H1 (cell line): ENCODE measurements at places on chromosomes 1 and 21.

DNA sequence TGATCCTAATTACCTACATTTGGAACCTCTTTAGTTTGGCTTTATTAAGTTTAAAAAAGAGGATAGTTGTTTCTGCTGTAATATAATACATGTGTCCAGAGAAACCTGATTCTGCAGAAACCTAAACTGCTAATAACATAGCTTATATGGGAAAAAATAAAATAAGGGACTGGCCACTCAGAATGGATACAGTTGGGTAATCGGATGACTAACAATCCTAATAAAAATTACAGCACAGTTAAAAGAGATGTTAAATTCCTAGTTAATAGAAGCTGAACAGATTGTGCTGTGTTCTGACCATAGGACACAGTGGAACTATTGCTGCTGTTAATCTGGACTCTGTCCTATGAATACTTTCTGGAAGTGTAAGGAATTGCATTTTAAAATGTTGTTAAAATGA is 16.0 kb downstream of the ARV1 start:
- DNase-seq: no peak

GRCh38 chr1:146036965-146037646 is 15.6 kb upstream of the HJV start:
- no peak for DNase-seq

GRCh38 chr1:59029411-59030167 is 245.7 kb upstream of the JUN start:
- no peak for DNase-seq

DNA sequence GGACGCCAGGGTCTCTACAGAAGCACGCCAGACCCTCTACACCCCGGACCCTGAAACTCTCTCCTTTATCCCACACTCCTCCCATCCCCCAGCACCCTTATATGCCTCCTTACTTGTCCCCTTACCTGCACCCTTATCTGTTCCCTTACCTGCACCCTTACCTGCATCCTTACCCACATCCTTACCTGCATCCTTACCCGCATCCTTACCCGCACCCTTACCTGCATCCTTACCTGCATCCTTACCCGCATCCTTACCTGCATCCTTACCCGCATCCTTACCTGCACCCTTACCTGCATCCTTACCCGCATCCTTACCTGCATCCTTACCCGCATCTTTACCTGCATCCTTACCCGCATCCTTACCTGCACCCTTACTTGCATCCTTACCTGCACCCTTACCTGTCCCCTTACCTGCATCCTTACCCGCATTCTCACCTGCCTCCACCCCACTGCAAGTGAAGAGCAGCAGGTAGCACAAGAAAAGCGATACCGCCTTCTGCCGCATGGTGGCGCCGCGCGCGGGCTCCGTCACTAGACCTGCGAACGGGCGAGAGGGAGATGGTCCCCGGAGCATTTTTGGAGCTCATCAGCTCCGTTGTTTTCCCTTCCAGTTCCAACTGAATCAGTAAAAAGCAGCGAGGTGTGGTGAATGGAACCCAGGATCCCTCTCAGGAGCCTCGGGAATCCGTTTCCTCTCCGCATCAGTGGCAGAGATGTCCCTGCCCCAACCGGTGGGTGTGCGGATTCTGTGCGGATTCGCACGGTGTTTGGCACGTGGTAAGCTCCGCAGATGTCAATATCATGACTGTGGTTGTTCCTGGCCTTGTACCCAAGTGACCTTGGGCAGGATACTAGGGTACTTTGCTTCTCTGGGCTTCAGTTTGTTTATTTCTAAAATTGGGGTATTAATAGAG is 2.9 kb downstream of the IFI6 start:
- no peak for DNase-seq

DNA sequence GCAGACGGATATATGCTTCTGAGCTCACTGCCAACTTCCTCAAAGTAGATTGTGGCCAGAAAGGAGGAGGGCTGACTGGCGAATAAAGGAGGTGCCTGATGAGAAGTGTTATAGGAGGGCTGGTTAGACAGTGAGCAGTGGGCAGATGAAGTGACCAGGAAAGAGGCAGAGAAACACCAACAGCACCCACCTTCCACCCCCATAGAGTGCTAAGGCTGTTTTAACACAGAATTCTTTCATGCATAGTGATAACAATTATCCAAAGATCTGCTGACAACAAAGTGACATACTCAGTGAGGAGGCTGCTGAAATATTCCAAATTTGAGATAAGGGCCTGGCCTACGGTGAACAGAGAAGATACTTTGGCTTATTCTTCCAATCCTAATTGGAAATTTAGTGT is 21.2 kb upstream of the MTR start:
- DNase-seq: no peak

DNA sequence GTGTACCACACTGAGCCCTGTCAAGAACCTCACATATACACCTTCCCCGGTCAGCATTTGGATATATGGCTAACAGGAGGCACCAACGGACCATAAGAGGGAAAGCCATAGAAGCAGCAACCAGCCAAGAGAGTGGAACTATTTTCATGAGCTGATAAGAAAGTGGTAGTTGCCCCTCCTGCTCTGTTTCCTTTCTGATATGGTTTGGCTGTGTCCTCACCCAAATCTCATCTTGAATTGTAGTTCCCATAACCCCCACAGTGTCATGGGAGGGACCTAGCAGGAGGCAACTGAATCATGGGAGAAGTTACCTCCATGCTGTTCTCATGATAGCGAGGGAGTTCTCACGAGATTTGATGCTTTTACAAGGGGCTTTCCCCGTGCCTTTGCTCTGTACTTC is 366.1 kb upstream of the DAB1 start:
- no peak for DNase-seq

DNA sequence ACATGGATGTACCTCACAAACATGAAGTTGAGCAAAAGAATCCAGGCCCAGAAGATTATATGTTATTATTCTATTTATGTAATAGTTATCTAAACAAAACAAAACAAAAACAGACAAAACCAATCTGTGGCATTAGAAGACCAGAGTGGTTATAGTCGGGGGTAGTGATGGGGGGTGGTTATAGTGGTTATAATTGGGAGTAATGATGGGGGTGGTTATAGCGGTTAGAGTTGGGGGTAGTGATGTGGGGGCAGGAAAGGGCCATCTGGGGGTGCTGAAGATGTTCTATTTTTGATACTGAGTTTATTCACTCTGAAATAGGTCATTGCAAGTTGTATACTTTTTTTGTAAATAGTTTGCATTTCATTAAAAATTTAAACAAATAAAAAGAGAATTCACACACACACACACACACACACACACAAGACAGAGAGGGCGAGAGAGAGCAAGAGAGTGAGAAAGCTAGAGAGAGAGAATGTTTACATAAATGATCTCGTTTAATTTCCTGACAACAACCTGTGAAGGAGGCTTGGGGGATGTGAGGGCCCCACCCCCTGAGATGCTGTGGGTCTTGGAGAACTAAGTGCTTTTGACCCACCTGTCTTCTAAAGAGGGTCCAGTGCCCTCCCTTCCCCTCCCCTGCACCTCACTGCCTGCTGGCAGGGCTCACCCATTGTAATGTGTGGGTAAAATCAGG is 37.4 kb downstream of the RHOU start:
- no peak for DNase-seq

GRCh38 chr1:58783090-58783992 is 506 bp downstream of the JUN start:
- DNase-seq: peak; percentile 70

- no peak for DNase-seq
Measured at GRCh38 chr1:80066060-80066459, 1059.5 kb upstream of the ADGRL4 start.

DNA sequence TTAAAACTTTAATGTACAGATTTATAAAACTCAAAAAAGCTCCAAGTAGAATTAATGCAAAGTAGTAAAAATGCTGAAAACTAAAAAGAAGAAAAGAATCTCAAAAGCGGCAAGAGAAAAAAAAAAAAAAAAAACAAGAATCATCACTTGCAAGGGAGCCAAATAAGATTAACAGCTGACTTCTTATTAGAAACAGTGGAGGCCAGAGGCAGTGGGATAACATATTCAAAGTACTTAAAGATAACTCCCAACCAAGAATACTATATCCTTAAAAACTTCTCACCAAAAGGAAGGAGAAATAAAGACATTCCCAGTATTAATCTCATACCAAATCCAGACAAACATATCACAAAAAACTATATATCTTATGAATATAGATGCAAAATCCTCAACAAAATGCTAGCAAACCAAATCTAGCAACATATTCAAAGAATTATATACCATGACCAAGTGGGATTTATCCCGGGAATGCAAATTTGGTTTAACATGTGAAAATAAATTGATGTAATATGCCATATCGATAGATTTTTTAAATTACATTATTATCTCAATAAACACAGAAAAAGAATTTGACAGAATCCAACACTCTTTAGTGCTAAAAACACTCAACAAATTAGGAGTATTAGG is 62.7 kb downstream of the CAMK2N1 start:
- no peak for DNase-seq

GRCh38 chr1:150295476-150295875 is 1.8 kb downstream of the MRPS21 start:
- DNase-seq: no peak

GRCh38 chr1:217393896-217394295 is 237.0 kb downstream of the GPATCH2 start:
- no peak for DNase-seq

- DNase-seq: no peak
Measured at GRCh38 chr1:64955097-64956009, 11.0 kb downstream of the JAK1 start.

GRCh38 chr1:154431586-154432373 is 26.6 kb downstream of the IL6R start:
- no peak for DNase-seq

GRCh38 chr1:85203573-85204171 is 2.9 kb upstream of the SYDE2 start:
- no peak for DNase-seq

DNA sequence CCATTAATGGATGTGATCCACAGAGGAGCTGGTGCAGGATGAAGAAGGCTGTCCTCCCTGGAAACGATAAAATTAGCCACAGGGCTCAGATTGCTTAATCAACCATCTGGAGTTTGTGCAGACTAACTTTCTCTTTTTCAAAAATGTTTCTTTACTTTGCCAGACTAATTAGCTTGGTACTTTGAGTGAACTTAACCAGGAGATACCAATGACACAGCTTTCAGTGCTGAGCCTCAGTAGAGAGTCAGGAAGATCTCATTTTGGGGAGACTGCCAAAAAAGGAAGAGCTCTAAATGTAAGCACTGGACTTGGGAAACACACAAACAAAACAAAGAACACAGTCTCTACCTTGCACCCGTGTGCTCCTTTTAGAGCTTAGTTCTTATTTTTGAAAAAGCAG is 248.1 kb upstream of the DEPDC1 start:
- DNase-seq: no peak

GRCh38 chr1:25622531-25622930 is 5.9 kb downstream of the MAN1C1 start:
- no peak for DNase-seq

DNA sequence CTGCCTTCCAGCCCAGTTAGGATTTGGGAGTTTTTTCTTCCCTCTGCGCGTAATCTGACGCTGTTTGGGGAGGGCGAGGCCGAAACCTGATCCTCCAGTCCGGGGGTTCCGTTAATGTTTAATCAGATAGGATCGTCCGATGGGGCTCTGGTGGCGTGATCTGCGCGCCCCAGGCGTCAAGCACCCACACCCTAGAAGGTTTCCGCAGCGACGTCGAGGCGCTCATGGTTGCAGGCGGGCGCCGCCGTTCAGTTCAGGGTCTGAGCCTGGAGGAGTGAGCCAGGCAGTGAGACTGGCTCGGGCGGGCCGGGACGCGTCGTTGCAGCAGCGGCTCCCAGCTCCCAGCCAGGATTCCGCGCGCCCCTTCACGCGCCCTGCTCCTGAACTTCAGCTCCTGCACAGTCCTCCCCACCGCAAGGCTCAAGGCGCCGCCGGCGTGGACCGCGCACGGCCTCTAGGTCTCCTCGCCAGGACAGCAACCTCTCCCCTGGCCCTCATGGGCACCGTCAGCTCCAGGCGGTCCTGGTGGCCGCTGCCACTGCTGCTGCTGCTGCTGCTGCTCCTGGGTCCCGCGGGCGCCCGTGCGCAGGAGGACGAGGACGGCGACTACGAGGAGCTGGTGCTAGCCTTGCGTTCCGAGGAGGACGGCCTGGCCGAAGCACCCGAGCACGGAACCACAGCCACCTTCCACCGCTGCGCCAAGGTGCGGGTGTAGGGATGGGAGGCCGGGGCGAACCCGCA is at the start of gene PCSK9:
Gene PCSK9 (plus strand): TSS at position 207 of the 741 bp plus-strand sequence. CDS start 290 bp downstream, at position 497.
- peak; percentile 84 for DNase-seq

- no peak for DNase-seq
Measured at GRCh38 chr1:66699213-66699612, 53.0 kb upstream of the DYNLT5 start.

DNA sequence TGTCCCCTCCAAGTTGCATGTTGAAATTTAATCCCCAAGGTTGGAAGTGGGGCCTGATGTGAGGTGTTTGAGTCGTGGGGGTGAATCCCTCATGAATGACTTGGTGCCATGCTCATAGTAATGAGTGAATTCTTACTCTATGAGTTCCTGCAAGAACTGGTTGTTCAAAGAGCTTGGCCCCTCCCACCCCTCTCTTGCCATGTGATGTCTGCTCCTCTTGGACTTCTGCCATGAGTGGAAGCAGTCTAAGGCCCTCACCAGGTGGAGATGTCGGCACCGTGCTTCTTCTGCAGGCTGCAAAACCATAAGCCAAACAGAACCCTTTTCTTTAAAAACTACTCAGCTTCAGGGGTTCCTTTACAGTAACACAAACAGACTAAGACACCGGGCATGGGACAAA is 14.3 kb downstream of the G0S2 start:
- DNase-seq: no peak

- no peak for DNase-seq
Measured at GRCh38 chr1:41856151-41856943, 62.4 kb downstream of the HIVEP3 start.

GRCh38 chr1:242824435-242824834 is 299.9 kb upstream of the PLD5 start:
- no peak for DNase-seq

- DNase-seq: no peak
Measured at GRCh38 chr1:21663951-21664805, 5.0 kb downstream of the RAP1GAP start.

GRCh38 chr1:7940745-7941436 is at the start of gene TNFRSF9:
TNFRSF9 (minus strand) TSS chr1:7940839; CDS start chr1:7939994, 845 bp downstream.
- DNase-seq: no peak

GRCh38 chr1:212920896-212921295 is 29.4 kb upstream of the VASH2 start:
- peak; percentile 51 for DNase-seq

GRCh38 chr21:29190923-29191331 is 60.5 kb downstream of the MAP3K7CL start:
- no peak for DNase-seq

- DNase-seq: no peak
Measured at GRCh38 chr21:14560555-14560954, 14.4 kb upstream of the SAMSN1 start.
